ENCODE measurements at places on chromosomes 13 and 19.

DNA sequence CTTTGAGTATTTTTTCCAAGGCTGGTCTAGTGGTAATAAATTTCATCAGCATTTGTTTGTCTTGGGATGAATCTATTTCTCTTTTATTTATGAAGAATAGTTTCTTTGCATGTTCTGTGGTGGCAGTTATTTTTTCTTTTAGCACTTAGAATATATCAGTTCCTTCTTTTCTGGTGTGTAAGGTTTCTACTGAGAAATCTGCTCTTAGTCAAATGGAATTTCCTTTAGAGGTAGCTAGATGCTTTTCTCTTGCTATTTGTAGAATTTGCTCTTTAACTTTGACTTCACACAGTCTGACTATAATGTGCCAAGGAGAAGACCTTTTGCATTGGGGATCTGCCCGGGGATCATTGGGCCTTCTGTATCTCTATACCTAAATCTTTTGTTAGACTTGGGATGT lies 4.1 kb upstream of the SIGLEC6 start:
- no peak for DNase-seq

GRCh38 chr13:38135592-38135991 lies 214.1 kb upstream of the UFM1 start:
- DNase-seq: no peak

GRCh38 chr19:45442778-45443461 lies 19.2 kb upstream of the ERCC1 start:
- peak; percentile 46 for DNase-seq

- DNase-seq: peak; percentile 93
Observed at GRCh38 chr19:3580156-3580934, 4.9 kb upstream of the GIPC3 start.

GRCh38 chr19:32748497-32748896 lies 28.9 kb downstream of the TDRD12 start:
- DNase-seq: no peak

All from LHCN-M2 (cell line).